Caco-2 (cell line): ENCODE measurements at places on chromosomes 4 and X.
A peak's percentile ranks its signal among the peaks of the same experiment; 100 is the strongest.

DNA sequence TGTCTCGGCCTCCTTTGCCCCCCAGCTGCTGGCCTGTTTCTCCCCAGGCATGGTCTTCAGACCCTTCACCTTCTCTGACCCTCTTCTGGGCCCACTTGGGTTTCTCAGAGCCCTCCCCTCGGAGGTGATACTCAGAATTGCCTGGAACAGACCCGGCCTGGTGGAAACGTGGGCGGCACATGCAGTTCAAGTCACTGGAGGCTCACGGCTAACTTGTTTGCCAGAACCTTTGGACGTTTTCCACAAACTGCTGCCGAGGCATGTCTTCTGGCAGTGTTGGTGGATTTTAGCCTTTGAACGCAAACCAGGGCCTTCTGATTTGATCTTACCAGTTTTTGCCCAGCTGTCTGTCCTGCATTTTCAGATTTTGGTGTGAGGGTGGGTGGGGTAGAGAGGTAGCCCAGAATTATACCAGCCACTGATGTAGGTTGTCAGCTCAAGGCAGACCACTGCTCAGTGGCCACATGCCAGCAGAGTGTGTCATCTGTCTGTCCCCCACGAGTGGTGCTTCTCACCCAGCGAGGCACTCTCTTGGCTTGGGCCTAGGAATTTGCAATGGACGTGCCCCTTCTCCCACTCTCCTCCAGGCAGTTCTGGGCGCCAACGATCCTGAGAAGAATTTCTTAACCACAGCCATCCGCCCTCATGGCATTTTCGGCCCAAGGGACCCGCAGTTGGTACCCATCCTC is 32.5 kb upstream of the ZNF185 start:
- DNase-seq, result no peak

DNA sequence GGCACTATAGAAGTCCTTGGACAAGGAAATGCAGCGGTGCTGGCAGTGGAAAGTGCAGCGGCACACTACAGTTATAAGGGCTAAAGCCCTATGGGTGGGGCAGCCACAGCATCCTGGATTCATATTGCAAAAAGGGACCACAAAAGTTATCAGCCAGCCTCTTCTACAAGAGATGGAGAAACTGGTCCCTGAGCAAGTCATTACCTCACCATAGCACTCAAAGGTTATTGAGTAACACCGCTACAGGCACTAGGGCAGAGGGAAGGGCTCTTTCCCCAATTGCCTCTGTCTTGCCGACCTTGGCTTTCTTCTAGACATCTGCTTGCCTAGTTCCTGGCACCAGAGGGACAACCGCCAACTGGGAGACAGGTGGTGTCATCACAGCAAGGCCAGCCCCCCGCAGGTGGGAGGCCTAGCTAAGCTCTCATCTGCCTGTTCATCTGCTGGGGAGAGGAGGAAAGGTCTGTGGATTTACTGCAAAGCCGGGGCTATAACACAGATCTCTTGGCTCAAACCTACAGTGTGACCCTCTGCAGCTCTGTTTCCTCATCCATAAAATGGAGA is 600.0 kb downstream of the BCOR start:
- DNase-seq, result no peak

DNA sequence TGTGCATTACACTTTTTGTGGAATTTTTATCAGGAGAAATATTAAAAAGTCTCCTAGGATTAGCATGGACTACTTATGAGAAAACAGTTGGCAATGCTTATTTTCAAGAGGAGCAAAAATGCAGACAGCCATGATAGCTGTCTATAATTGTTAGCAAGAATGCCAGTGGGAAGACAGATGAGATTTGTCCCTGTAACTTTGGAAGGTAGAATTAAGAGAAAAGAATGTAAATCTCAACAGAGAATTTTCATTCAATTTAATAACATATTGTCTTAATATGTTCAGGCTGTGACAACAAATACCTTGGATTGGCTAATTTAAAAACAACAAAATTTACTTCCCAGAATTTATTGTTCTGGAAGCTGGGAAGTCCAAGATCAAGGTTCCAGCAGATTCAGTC is 349.2 kb downstream of the IQCM start:
- no peak for DNase-seq

DNA sequence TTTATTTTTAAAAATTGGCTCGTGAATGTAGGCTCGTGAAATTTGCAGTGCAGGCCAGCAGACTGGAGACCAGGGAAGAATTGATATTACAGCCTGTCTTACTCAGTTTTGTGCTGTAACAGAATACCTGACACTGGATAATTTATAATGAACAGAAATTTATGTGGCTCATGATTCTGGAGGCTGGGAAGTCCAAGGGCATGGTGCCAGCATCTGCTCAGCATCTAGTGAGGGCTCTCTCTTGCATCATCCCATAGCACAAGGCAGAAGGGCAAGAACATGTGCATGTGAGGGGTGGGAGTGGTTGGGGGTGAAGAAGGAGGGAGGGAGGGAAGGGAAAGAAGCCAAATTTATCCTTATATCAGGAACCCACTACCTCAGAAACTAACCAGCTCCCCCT is 13.7 kb upstream of the CLTRN start:
- DNase-seq, result no peak

DNA sequence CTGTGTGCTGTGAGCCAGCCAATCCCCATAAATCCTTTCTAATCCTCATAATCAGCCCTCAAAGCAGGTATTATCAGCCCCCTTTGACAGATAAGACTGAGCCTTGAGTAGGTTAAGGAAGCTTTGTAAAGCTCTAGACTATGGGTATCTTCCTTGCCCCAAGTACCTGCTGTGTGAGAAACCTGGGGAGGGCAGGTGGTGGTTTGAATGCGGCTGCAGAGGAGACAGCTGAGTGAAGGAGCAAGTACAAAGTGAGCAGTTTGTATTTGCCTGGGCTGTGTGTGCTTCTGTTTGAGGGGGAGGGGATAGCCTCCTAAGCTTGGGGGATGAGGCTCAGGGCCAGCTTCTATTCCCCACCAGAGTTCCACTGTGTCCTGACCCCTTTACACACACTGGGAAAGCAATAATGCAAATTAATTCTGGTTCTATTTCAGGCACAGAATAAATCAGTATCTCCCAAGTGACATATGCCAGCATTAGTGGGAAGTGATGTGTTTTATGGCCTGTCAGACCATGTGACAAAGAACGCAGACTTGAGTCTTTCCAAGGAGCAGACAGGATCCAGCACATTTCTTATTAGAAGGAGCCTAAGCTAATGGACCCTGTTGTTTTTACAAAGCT is 63.5 kb downstream of the EVC start:
- no peak for DNase-seq

- no peak for DNase-seq
Measured at GRCh38 chr4:153593161-153593560, 90.9 kb upstream of the TLR2 start.

- DNase-seq, result peak; percentile 31
Measured at GRCh38 chrX:65871671-65872311, 168.1 kb downstream of the VSIG4 start.

- DNase-seq, result no peak
Measured at GRCh38 chrX:42094218-42094617, 170.9 kb upstream of the CASK start.

DNA sequence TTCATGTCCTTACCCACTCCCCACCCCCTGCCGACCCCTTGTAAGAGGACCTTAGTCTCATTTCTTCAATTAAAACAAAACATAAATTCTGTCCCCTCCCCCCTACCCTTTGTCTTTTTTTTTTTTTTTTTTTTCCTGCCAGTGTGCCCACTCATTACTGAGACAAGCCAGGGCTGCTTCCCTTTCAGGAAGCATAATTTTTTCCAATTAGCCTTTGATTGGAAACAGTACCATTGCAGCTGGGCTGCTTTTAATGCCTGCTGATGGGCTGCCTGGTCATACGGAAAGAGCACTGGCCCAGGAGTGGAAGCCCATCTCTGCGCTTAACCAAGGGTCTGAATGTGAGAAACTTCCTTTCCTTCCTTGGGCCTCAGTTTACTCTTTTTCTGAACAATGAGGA is 18.6 kb upstream of the CAPN6 start:
- no peak for DNase-seq

DNA sequence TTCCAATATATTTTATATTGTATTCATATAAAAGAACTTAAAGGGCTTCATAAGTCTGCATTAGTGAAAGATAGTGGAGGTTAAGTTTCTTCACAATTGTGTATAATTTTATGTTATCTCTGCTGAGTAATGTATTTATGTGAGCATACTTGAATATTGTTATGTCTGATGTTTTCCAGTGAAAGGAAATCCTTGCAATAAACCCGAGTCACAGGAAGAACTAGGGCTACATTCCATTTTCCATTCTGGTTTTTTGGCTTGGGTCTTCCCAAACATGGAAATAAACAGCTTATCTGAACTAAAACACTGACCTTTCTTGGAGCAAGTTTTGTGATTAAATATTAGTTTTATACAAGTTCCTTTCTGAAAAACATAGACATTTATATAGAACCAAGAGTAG is 231.3 kb upstream of the GPRIN3 start:
- no peak for DNase-seq

DNA sequence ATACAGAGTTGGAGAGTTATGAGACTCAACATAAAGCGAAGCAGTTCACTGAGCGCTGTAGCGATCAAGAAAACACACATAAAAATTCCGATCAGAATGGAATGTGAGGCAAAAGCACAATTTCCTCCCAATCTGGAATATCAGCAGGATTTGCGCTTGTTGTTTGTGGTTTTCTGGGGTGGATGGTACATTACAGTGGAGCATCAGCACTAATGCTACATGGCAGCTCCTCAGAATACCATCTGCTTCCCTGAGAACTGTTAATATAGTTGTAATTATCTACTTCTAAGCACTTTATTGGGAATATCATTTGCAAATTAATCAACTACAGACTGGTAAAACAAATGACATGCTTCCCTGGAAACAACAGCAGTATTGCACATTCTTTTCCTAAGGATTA is 324.1 kb upstream of the PPARGC1A start:
- DNase-seq, result no peak

GRCh38 chr4:153348006-153348405 is 3.5 kb downstream of the MND1 start:
- no peak for DNase-seq

DNA sequence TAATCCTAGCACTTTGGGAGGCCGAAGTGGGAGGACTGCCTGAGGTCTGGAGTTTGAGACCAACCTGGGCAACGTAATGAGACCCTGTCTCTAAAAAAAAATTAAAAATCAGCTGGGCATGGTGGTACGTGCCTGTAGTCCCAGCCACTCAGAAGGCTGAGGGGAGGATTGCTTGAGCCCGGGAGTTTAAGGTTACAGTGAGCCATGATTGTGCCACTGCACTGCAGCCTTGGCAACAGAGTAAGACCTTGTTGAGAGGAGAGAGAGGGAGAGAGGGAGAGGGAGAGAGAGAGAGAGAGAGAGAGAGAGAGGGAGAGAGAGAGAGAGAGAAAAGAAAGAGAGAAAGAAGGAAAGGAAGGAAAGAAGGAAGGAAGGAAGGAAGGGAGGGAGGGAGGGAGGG is 144.9 kb downstream of the RASL11B start:
- no peak for DNase-seq

DNA sequence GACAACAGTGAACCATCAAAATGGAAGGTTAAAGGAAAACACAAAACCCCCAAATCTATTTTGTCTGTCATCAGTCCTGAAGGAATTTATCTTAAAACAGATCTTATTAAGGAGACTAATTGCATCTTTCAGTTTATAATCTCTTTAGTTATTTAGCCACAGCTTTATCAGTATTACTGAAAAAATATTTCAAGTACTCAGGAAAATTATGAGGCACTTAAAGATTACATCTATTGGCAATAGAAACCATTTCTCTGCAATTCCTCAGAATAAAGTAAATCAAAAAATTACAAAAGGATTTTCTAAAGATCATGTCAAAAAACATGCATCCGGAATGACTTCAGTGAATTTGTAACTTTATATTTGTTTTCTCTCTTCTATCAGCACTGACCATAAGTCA is 35.2 kb downstream of the ANTXR2 start:
- no peak for DNase-seq

- no peak for DNase-seq
Measured at GRCh38 chr4:119765951-119766350, 137.3 kb upstream of the PDE5A start.

GRCh38 chrX:26586570-26586969 is 370.6 kb downstream of the MAGEB5 start:
- no peak for DNase-seq

GRCh38 chr4:90582087-90582486 is 454.9 kb downstream of the CCSER1 start:
- no peak for DNase-seq

DNA sequence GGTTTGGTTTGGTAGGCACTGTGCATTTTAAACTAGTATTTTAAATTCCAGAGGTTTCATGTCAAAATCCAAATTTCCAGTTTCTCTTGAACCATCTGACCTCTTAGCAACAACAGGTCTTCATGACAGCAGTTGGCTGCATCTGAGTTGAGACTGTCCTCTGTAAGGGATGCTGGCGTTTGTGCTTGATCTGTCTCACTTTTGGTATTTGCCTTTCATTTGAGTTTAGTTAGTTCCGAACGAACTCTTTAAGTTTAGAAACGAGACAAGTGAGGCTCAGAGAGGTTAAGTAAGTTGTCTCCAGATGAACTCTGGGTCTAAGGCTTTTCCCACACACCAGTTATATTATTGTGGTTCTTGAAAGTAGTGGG is 29.1 kb downstream of the SPARCL1 start:
- no peak for DNase-seq

DNA sequence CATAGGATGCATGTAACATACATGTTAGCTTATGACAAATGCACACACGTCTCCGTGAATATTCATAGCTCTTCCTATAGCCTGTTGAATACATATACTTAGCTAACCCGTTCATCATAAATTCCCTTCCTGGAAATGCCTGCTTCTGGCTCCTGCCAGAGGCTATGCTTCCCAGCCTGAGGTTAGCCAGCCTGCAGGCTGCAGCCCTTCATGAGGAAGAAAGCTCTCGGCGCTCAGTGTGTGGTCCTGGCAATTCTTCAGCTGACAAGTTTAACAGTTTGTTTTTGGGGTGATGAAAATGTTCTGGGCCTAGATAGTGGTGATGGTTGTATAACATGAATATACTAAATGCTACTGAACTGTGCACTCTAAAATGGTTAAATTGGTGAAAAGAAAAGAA is 48.8 kb upstream of the MAN2B2 start:
- DNase-seq, result no peak

DNA sequence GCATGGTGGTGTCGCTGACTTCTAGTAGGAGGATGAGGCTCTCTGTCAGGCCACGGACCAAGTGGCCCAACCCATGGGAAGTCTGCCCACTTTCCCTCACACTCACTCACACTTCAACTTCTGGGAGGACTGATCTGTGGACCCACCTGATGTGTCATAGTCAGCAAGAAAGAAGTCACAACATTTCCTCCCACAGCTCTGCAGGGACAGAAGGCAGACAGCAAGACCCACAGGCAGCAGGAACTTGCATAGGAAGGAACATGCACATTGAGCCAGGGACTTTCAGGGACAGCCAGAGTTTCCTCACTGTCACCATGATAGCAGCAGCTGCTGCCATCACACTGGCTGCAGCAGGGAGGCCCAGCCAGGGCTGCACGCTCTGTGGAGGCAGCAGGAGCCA is 19.5 kb downstream of the XAGE5 start:
- DNase-seq, result no peak
